Activated CD8-positive, alpha-beta memory T cell treated with anti-CD3 and anti-CD28 coated beads for 1 hour (primary cell): ENCODE measurements at places on chromosomes 6 and 20.

GRCh38 chr6:107360476-107360875, 98.9 kb downstream of the PDSS2 start:
- DNase-seq: no peak

- no peak for DNase-seq
These were observed 9.3 kb upstream of the NTSR1 start for GRCh38 chr20:62699296-62699695.

- DNase-seq: no peak
These were observed 657 bp downstream of the EMILIN3 start for GRCh38 chr20:41365777-41366545.

GRCh38 chr20:20391766-20392165, 23.9 kb downstream of the INSM1 start:
- no peak for DNase-seq

DNA sequence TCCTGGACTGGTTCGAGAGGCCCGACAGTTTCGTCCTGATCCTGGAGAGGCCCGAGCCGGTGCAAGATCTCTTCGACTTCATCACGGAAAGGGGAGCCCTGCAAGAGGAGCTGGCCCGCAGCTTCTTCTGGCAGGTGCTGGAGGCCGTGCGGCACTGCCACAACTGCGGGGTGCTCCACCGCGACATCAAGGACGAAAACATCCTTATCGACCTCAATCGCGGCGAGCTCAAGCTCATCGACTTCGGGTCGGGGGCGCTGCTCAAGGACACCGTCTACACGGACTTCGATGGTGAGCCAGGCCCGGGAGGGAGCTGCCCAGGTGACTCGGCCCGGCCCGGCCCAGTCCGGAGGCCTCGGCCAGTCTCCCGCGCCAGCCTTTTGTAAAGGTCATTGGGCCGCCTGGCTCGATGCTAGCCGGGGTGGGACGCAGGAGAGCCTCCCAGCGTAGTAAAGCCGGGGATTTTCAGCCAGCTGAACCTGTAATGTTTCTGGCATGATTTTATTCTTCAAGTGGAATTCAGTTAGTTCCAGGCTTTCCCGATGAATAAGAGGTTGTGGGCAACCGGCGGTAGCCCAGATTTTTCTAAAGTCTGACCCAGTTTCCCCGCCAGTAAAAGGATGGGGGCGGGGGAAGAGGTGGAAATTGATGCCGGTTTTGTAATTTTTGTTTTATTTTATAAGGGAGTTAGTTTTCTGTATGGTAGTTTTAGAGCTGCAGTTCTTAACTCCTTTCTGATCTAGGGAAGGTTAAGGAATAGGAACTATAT, 1.4 kb downstream of the PIM1 start:
- DNase-seq: no peak

DNA sequence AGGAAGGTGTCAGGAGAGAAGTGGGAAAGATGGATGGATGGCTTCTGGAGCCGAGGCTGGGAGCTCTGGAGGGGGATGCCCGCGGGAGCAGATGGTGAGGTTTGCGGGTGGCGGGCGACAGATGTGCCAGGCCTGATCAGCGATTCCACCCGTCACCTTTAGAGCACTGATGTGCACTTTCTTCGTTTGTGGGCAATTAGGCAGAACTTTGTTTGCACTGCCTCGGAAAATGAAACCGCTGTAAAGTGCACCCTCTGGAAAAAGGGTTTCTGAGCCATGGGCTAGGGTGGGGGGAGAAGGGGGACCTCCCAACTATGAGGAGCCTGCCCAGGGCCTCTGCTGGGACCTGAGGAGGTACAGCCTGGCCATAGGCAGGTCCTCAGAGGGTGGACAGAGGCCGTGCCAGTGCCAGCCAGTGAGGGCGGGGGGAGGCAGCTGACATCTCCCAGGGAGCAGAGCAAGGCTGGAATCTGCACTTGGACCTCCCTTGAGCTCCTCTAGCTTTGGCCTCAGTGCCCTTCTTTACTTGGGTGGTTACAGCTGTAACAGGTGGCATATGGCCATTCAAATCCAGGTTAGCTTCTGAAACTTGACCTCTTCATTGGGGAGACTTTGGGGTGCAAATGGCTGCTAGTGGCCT, 58.7 kb downstream of the CD40 start:
- DNase-seq: no peak

DNA sequence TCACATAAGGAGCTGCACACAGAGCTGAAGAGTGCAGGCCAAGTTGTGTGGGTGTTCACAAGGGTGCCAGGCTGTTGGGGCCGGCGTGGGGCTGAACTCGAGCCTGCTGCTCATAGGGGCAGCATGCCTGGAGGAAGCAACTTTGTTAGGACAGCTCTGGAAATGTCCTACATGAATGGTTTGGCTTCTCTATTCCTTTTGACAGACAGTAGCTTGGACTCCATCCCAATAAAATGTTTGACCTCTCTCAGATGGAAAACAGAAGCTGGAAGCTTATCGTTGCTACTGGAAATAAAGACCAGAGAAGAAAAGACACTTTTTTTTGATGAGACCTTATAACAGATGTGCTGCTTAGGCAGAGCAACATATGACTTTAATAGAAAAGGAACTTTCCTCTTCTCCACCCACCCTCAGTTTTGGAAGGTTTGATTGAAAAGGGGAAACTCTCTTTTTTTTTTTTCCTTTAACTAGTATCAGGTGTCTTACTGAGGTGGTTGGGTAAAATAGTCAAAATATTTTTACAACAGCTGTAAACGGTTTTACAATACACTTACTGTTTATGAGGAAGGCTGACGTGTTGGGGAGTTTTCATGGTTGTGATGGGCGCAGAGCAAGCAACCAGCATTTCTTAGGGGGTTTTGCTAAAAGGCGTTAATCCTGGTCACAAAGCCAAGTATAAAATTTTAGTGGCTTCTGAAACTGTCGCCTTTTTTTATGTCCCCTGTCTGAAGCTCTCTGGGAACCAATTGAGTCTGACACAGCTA, 80.7 kb upstream of the EEF1E1 start:
- no peak for DNase-seq

GRCh38 chr6:107547451-107547840, 57.5 kb downstream of the SOBP start:
- DNase-seq: no peak

DNA sequence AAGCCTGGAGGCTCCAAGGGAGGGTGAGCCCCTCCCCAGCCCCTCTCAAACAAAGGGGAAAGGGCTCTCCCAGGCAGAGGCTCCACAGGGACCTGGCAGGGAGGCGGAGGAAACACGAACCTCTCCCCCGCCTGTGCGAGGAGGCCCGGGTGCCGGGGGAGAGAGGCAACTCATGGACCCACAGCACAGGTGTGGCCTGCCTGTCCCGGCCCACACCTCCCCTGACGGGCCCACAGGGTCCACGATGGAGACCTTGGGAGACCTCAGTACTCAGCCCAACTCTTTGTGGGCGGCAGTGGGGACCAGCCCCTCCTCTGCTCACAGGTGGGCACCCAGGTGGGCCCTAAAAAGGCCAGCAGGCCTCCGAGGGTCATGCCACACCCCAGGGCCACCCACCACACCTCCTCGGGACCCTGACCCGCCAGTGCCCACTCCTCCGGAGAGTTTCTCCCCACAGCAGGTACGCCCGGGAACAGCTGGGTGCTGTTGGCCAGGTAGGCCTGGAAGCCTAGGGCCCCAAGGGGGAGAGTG, 12.2 kb downstream of the LAMA5 start:
- DNase-seq: no peak

- no peak for DNase-seq
These were observed 70.8 kb downstream of the TFAP2B start for GRCh38 chr6:50889497-50889896.

DNA sequence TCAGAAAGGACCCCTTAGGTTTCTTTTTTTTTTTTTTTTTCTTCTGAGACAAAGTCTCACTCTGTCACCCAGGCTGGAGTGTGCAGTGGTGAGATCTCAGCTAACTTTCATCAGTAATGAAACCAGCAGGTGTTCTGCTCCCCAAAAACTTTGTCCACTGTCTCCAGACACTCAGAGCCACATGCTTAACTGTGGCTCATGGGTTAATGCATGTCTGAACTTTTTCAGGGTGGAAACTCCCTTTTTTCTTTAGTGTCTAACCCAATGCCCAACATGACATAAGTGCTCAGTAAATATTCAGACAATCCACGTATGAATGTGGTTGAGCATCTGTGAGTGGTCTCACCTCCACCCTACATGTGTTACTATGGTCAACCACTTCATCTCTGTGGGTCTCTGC, 45.4 kb downstream of the MYB start:
- no peak for DNase-seq

DNA sequence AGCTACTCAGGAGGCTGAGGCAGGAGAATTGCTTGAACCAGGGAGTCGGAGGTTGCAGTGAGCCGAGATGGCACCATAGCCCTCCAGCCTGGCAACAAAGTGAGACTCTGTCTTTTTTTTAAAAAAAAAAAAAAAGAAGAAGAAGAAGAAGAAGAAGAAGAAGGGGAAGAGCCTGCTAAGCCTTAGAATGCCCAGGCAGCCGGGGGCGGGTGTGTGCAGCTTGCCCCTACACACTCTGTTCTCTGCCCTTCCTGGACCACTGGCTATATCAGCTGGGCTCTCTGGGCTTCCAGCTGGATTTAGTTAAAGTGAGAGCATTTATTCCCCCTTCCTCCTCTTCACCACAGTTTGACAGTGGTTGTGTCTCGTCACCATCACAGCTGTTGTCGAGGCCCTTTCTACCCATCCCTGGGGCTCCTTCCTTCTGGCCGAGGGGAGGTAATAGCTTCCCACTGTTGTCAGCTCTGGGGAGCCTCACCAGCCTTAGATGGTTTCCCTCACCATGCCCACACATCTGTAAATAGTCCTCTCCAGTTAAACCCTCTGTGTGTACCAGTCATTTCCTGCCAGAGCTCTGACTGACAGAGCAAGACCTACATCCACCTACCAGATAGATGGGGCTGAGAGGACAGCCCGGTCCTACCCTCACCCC, 77.6 kb downstream of the TRERF1 start:
- no peak for DNase-seq

GRCh38 chr6:92577077-92577719, 842.2 kb downstream of the EPHA7 start:
- DNase-seq: no peak

DNA sequence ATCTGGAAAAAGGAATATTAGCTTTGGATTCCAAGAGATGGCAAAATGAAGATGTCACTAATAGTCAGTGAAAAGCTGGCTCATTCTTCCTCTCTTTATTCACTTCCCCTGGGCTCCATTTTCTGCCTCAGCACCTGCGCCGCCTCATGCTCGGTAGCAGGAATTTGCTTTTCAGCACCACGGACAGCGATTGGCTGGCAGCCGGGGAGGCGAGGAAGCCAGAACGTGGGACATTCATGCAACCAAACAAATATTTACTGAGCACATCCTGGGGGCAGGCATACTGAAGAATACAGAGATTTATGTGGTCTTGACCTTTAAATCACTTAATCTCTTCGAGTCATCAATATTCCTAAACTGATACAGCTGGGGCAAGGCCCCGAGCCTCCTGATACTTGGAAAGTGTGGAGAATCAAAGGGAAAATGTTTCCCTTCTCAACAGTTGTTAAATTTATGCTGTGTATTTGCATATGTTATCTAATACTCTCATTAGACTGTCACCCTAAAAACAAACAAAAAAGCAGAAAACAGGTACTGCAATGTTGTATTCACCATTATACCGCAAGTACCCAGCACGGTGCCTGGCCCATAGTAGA, 12.1 kb upstream of the PDYN start:
- peak; percentile 4 for DNase-seq

GRCh38 chr6:134678436-134678889, 271.4 kb downstream of the ALDH8A1 start:
- no peak for DNase-seq

- DNase-seq: no peak
These were observed 36.9 kb upstream of the FANCE start for GRCh38 chr6:35415065-35415891.

DNA sequence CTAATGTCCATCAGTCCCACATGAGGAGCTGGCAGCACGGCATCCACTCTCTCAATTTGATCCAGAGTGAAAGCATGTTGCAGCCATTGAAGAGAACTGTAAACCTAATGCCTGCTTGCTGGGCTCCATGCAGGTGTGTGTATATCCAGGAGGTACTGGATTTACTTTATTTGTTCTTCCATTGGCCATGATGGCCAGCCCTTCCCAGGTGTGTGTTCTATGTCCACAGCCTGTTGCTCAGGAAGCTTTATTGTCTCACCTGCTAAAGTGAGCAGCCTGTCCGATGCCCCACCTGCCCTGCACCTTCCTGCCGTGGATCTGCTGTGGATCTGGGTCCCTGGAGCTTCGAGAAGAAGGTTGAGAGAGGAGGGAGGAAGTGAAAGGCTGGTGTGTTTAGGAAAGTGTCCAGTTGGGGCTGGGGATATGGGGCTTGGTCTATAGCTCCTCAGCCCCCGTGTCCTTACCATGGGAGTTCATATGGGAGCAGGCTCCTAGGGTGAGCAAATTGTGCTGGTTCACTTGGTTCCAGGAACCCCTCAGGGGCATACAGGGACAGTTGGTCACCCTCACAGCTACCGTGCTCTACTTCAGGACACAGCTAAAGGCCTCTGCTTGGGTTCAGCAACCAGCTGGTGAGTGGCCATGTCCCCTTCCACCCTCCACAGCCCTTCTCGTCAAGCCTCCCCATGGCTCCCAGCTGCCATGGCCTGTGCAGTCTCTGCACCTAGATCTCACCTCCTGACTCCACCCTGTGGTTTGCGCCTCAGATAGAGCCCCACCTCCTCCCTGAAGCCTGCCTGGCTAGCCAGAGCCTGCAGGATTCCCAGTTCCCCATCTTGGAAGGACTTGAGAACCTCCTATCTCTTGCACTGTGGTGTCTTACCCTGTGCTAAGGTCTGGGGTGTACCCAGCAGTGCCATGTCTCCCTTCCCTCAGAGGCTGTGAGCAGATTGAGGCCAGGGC, 12.7 kb downstream of the TREML2 start:
- no peak for DNase-seq

DNA sequence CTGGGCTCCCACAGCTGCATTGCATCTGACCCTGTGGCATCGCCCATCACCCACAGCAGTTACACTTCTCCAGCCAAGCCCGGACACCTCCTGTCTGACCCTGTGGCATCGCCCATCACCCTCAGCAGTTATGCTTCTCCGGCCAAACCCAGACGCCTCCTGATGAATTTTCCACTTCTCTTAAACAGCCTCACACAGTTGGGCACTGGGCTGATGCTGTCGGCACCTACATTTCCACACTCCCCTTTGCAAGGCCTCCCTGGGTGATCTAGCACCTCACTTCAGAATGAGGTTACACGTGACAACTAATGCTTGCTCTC, 175.2 kb upstream of the ARID1B start:
- no peak for DNase-seq

DNA sequence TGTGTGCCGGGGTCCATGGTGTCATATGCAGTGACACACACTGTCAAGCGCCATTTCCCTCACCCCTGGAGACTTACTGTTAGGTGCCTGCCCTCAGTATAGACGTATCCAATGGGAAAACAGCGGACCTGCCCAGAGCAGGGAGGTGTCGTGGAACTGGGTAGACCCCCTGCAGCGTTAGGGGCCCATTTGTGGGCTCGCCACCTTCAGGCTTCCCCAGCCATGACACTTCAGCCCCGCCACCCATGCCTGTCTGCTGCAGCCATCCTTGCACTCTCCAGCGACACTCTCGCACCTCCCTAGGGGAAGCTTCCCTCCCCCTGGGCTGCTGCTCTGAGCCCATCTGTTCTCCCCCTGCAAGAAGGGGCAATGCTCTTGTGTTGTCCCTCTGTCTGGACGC, 43.2 kb downstream of the STK35 start:
- no peak for DNase-seq
